ENCODE measurements at places on chromosomes 4 and X. TPM values are rescaled to one million over a fixed set of nuclear protein-coding genes. Genes with fewer than 3 reads are reported as not detected.
A peak's percentile ranks its signal among the peaks of the same experiment; 100 is the strongest.

Gene MAGEC1
- total RNA-seq: not detected

Gene ZMAT1
- 4.6 TPM for total RNA-seq

Gene CAPN6
- total RNA-seq: under 0.01 TPM

Gene MND1
- total RNA-seq: 0.54 TPM

DNA sequence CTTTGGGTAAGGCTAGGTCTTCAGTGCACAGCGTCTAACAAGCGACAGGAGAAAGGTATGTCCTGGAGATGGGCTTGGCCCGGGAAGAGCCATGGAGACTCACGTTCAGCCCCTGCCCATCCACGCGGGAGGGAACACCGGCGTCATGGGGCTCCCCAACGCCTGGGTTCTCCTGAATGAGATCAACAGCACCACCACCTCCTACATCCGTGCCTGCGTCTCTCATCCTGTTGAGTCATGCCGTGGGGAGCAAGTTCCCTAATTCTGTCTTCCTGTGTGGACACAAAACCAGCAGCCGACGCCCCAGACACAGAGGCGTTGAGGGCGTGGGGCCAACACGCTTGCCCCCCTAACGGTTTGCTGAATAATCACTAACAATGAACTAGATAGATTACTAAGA is 20.1 kb upstream of the IL3RA start:
- DNase-seq: peak; percentile 97
